NB4 (cell line): ENCODE measurements at places on chromosomes 13 and 19.

DNA sequence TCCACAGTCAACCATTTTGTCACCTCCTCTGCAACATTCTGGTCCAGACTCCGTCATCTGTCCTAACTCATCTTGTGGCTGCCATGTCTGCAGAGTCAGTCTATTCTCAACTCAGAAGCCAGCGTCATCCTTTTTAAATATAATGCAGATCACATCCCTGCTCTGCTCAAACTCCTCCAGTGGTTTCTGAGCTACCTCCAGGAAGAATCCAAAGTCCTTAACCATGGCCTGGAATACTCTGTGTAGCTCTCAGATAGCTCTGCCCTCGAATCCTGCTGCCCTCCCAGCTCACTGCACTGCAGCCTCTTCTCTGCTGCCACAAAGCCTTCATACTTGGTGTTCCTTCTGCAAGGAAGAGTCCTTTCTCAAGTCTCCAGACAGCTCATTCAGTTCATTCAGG is 190.8 kb downstream of the FOXO1 start:
- DNase-seq, result no peak

GRCh38 chr19:34838753-34839431 is 65.9 kb upstream of the ZNF599 start:
- DNase-seq, result peak; percentile 9

- no peak for DNase-seq
Measured at GRCh38 chr13:81104035-81104715, 763.2 kb upstream of the SPRY2 start.

GRCh38 chr13:40596484-40596883 is 70.0 kb downstream of the FOXO1 start:
- DNase-seq, result no peak

GRCh38 chr13:42964761-42965161 is 27.3 kb downstream of the EPSTI1 start:
- DNase-seq, result no peak

GRCh38 chr13:40920826-40921225 is 98.3 kb downstream of the ELF1 start:
- DNase-seq, result no peak

DNA sequence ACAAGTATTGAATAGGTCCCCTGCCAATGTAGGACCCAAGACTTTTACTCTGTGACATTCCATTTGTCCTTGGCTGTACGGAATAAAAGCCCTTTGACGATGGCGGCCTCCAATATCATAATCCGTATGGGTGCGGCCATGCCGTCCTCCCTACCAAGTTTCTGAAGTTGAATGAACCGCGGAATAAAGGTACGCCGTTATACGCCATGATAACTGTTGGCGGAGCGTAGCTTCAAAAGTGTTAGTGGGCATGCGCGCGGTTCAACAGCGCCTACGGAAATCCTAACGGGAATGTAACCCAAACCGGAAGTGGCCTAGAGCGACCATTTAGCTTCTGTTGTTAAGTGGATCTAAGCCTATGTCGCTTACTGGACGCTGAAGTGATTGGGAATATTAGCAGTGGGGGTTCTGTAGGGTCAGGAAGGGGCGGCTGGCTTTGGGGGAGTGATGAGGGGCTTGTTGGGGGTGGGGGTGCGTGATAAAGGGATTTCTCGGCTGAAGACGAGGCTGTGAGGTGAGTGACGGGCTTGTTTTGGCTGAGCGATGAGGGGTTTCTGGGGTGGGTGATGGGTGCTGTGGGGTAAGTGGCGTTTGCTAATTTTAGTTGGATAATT is at the start of gene ZNF175:
ZNF175 (plus strand) TSS at position 322 of the 614 bp plus-strand sequence. CDS start 2,047 bp downstream, outside the sequence.
- peak; percentile 97 for DNase-seq

GRCh38 chr19:36140304-36141038 is 605 bp downstream of the CAPNS1 start:
- peak; percentile 71 for DNase-seq

GRCh38 chr19:55441692-55442321 is 1.3 kb downstream of the SHISA7 start:
- DNase-seq, result no peak

DNA sequence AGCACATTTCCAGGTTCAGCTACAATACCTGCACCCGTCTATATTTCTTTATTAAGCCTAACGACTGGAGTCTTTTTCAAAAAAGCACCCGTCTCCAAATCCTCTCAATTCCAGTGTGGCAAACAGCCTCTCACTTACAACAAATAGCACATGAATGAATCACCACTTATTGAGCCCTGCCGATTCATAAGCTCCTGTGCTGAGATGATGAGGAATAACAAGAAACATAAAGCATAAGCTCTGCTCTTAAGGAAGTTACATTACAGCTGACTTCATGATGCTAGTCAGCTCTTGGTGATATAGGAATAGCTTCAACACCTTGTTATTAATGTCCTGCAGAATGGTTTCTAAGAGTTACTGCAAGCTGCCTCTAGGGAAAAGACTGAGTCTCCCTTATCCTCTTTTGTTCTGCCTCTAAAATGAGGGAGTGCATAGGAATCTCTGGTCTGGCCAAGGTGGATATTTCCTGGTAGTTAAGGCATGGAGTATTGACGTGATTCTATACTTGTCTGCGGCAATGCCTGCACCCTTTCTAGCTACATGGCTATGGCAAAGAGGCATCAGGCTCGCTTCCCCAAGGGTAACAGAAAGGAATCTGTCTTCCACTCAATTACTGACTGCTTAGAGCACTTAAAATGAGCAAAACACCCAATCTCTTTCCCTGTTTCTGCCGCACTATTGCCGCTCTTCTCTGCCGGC is 195.7 kb downstream of the KLF12 start:
- no peak for DNase-seq

DNA sequence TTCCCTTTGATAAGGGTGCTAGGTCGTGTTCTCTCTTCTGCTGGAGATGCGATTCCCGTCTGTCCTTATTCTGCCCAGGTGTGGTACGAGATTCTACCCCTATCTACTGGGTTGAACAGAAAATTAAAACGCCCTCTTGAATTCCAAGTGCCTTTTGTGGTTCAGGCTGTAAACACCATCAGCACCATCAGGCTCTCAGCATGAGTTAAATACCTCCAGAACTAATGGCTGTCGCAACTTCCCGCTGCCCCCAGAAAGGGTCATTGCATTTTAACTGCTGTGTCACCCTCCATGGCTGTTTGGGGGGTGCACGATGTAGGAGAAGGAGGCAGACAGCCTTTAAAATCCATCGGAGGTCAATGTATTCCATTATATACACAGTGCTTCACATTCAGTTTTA is 177.4 kb downstream of the OXGR1 start:
- DNase-seq, result no peak

DNA sequence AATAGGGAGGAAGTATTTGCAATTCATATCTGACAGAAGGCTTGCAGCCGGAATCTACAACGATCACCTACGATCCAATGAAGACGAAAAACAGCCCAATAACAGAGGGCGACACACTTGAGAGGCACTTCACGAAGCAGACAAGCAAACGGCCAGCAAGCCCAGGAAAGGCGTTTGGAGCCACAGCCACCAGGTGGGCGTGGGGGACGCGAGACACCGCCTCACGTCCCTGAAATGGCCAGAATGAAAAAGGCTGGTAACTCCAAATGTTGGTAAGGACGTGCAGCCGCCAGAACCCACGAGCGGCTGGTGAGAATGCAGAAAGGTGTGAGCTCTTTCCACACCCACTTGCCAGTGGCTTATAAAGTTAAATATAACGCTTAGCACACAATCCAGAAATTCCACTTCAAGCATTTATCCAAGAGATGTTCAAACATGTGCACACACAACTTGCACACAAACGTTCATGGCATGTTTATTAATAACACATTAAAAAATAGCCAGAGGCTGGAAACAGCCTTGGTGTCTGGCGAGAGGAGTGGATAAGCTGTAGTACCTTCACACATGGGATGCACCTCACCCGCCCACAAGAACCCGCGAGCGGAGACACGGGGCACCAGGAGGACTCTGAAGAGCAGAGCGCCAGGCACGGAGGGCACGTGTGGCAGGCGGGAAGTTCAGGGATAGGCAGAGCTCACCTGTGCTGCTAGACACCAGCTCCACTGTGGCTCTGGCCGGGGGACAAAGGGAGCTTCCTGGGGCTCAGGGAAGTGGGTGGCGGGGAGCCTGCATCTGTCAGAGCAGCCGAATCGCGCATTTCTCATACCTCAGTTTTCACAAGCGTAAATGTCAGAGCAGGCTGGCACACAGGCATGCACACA is 89.3 kb downstream of the SPACA7 start:
- DNase-seq, result no peak

GRCh38 chr19:41384351-41384750 is 8.0 kb downstream of the TMEM91 start:
- DNase-seq, result no peak

- DNase-seq, result no peak
Measured at GRCh38 chr13:94709001-94709834, 3.1 kb downstream of the SOX21 start.

- DNase-seq, result peak; percentile 99
Measured at GRCh38 chr19:49869484-49870308, 2.3 kb upstream of the PNKP start.

- DNase-seq, result no peak
Measured at GRCh38 chr19:12828494-12828893, 5.9 kb downstream of the RTBDN start.

GRCh38 chr13:50015258-50015657 is at the start of gene KCNRG:
TSS of gene KCNRG (plus strand) at chr13:50015444. CDS start at chr13:50015494, 50 bp downstream.
- no peak for DNase-seq

DNA sequence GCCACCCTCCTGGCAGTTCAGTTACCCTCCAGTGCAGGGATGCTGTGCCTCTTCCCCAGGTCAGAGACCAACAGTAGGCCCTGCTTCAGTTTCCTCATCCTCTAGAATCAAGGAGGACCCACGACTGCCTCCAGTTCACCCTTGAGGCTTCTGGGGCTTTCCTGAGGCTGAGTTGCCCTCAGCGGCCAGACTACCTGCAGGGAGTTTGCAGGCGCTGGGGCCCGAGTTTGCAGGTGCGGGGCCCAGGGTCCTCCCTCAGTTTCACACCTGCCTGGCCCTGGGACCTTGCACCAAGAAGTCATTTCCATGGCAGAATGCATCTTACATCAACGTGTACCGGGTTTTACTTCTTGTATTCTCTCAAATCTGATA is 38.9 kb upstream of the C19orf12 start:
- no peak for DNase-seq

- DNase-seq, result peak; percentile 79
Measured at GRCh38 chr19:51799034-51799773, 4.2 kb downstream of the FPR3 start.

GRCh38 chr13:80486402-80486801 is 145.5 kb upstream of the SPRY2 start:
- DNase-seq, result no peak

DNA sequence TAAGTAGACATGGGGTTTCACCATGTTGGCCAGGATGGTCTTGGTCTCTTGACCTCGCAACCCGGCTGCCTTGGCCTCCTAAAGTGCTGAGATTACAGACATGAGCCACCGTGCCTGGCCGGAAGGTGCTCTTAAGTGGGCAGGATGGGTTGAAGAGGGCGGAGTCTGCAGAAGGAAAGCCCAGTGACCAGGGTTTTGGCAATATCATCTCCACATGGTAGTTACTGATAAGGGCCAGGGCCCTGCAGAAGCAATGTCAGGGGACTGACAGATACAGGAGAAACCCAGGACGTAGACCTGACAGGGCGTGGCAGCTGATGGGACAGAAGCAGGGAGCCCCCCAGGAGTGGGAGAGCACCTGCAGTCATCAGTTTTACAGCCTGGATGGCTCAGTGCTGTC is 45.7 kb upstream of the RNF113B start:
- no peak for DNase-seq

DNA sequence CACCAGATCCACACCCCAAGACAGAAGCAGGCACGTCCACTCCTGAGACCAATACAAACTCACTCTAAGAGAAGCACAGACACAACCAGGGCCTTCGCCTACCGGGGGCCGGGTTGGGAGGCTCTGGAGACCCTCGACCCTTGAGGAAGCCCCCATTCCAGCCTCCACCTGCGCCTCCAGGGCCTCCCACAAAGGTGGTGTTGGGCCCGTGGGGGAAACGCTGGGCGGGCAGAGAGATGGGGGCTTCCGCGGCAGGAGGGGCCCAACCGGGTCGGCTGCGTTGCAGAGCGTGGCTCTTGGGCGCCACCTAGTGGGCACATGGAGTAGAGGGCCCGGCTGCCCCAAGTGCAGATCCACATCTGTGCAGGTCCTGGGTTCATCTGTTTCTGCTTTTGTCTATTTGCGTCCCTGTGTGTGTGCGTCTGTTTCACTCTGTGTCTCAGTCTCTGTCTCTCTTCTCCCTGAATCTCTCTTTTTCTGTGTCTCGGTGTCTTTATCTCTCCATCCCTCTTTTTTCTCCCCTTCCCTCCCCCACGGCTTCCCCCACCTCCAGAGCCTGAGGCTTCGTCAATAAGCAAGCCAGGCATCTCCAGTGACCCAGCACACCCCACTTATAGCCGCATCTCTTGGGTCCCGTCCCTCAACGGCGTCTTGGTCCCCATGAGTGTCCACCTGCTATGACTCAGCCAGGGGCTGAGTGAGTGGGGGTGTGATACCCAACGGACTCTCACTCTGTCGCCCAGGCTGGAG is 10.5 kb upstream of the TINCR start:
- peak; percentile 70 for DNase-seq

- peak; percentile 64 for DNase-seq
Measured at GRCh38 chr19:5828661-5829566, 10.6 kb downstream of the FUT6 start.

GRCh38 chr19:8332976-8333766 is 9.9 kb downstream of the KANK3 start:
- no peak for DNase-seq

DNA sequence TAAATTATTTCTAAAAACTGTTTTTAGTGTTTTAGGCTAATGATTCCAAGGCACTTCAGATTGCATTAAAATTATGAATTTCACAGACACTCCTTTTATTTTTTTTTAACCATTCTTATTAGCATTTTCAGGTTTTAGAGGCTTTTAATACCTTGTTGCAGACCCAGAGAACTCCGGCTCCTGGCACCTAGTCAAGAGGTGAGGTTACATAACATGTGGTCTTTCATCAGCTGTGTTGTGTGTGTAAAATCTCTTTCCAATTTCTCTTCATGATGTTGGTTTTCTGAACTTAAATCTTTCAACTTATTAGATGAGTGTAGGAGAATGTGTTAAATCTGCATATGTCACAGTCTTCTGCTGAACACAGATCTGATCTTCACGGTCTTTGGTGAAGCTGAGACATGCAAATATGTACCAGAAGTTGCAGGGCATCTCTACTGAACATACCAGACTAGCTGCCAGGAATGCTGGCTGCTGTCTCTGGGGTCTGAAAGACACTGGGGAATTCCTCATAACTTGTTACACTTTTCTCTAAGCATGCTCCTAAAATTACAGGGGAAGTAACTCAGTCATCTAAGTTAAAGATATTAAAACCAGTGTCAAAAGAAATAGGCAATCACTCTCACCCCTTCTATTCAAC is 1165.3 kb downstream of the EFNB2 start:
- no peak for DNase-seq
